Activated CD8-positive, alpha-beta memory T cell treated with anti-CD3 and anti-CD28 coated beads for 4 hours (primary cell): ENCODE measurements at places on chromosomes 1 and 21.

DNA sequence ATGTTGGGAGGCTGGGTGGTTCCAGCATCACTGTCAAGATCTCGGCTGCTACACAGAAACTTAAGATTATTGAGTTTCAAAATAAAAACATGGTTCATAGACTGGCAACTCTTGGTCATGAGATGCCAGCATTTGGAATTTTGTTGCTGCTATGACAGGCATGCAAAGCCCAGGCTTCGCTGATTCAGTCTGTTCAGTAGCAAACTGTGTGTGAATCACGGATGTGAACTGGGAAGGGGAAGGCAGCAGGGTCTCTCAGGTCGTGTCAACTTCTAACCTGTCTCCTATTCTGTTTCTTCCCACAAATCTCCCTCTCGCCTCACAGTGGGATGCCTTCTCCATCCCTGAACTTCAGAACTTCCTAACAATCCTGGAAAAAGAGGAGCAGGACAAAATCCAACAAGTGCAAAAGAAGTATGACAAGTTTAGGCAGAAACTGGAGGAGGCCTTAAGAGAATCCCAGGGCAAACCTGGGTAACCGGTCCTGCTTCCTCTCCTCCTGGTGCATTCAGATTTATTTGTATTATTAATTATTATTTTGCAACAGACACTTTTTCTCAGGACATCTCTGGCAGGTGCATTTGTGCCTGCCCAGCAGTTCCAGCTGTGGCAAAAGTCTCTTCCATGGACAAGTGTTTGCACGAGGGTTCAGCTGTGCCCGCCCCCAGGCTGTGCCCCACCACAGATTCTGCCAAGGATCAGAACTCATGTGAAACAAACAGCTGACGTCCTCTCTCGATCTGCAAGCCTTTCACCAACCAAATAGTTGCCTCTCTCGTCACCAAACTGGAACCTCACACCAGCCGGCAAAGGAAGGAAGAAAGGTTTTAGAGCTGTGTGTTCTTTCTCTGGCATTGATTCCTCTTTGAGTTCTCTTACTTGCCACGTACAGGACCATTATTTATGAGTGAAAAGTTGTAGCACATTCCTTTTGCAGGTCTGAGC is 25.5 kb downstream of the EIF2D start:
- DNase-seq, result no peak

DNA sequence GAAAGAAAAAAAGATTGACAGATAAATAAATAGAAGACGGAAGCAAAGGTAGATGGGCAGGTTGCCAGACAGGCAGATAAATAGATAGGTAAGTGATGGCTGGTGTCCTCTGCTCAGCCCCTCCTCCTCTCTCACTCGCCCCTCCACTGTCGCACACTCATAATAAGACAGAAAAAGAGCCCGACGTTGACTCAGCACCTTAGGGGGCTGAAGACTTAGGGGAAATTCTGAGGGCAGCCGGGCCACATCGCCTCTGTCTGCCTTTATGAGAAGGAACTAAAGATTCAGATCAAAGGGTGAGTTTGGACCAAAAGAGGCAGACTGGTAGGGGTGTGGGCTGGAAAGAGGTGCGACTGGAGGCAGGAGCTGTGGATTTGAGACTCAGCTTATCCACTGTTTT is 158.1 kb upstream of the IGSF21 start:
- no peak for DNase-seq

- DNase-seq, result no peak
Measured at GRCh38 chr1:164671323-164671965, 112.5 kb downstream of the PBX1 start.

DNA sequence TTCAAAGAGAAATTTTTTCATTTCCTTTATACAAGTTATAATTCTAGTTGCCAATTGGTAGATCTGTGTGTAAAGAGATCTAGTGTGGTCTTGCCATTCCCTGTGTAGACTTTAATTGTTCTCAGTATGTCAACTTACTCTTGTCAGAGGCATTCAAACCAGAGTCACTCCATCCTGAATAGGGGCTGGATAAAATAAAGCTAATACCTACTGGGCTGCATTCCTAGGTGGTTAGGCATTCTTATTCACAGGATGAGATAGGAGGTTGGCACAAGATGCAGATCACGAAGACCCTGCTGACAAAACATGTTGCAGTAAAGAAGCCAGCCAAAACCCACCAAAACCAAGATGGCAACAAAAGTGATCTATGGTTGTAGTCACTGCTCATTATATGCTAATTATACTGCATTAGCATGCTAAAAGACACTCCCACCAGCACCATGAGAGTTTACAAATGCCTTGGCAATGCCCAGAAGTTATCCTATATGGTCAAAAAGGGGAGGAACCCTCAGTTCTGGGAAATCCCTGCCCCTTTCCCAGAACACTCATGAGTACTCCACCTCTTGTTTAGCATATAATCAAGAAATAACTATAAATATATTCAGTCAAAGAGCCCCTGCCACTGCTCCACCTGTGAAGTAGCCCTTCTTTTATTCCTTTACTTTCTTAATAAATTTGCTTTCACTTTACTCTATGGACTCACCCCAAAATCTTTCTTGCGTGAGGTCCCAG is 74.0 kb upstream of the ADAMTS5 start:
- DNase-seq, result no peak

DNA sequence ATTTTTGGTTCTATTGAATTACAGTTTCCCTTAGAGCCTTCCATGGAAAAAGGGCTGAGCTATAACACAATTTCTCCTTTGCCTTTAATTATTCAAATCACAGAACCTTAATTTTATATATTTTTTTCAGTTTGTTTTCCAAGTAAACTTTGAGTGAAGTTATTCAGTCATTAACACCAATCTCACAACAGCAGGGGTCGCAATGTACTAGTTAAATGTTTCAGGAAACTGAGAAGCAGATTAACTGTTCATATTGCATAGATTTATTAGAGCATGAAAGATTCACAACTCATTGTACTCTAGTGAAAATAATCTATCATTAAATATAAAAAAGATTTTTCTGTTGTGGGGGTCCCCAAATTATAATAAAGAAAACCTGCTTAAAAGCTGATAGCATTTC is 64.1 kb downstream of the KIFAP3 start:
- no peak for DNase-seq

- no peak for DNase-seq
Measured at GRCh38 chr1:93734999-93735398, 53.4 kb upstream of the BCAR3 start.

- no peak for DNase-seq
Measured at GRCh38 chr1:245858722-245859492, 648.2 kb downstream of the SMYD3 start.

GRCh38 chr1:76950306-76950705 is 83.0 kb downstream of the ST6GALNAC5 start:
- no peak for DNase-seq

DNA sequence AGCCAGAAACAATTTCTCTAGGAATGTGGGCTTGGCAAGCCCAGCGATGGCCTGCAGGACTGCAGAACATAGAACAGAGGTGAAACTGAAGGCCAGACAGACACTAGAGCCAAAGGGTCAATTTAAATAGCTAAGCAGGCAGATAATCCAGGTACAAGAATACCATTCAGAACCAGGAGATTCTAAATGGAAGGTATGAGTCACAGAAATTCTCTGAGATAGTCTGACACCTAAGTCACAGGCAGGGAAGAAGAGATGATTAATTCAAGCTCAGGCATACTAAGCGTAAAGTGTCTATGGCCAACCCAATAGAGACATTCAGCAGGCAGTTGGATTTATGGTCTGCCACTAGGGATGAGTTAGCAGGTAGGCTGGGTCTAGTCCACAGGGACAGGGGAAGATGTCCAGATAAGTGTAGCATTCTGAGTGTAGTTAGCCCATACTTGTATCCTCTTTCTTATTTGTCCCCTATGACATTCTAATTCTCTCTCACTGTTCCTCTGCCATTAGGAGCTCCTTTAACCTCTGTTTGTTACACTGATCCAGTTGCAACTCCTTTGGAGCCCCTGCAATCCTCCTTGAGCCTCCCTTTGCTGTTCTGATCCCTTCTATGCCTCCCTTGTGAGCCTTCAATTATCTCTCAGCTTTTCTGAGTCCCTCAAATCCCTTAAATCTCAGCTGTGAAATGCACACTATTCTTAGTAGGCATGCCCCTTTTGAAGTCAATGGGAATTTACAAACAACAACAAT is 383.8 kb downstream of the LMO4 start:
- no peak for DNase-seq

DNA sequence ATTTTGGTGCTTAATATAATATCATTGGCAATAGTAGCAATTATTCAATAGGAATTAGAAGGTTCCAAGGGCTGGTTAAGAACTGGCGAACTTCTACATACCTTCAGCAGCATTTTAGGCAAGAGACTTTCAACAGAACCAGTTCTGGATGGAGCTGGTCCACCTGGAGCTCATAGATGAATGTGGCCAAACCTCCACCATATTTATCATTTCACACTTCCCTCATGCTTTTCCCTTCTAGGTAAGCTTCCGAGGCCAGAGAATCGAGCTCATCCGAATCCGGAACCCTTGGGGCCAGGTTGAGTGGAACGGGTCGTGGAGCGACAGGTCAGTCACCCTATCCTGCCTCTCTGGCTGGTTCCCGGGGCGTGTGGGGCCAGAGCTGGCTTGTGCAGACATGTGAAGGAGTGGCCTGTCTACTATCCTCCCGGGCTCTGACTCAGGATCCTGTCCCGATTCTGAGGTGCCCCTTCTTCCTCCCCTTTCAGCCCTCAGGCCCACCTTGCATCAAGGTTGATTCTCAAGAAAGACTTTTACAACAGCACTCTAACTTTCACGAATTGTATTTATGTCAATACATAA is 24.7 kb downstream of the CAPN9 start:
- DNase-seq, result no peak

DNA sequence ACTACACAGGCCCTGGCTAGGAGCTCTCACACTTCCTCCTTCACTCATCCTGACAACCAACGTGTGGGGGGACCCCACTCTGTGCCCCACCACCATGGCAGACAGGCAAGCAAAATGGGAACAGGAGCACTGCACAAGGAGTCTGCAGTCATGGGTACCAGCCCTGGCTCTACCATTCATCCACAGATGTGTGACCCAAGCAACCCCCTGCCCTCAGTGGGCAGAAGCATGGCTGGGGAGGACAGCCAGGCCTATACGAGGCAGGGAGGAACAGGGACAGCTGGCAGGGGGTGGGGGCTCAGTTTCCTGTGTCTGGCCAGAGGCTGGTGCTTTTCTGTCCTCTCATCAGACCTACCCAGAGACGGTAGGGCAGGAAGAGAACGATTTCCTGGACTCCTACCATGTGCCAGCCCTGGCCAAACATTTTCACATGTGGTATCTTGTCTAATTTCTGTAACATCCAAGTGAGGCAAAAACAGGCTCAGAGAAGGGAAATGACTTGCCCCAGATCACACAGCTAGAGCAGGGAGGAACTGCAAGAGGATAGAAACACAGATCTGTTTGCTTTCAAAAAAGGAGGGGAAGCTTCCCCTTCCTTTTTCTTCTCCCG is 178.0 kb downstream of the HIVEP3 start:
- DNase-seq, result no peak

- no peak for DNase-seq
Measured at GRCh38 chr1:84360316-84360715, 38.0 kb upstream of the DNASE2B start.

GRCh38 chr1:27726173-27727044 is 648 bp downstream of the FAM76A start:
- DNase-seq, result peak; percentile 2

DNA sequence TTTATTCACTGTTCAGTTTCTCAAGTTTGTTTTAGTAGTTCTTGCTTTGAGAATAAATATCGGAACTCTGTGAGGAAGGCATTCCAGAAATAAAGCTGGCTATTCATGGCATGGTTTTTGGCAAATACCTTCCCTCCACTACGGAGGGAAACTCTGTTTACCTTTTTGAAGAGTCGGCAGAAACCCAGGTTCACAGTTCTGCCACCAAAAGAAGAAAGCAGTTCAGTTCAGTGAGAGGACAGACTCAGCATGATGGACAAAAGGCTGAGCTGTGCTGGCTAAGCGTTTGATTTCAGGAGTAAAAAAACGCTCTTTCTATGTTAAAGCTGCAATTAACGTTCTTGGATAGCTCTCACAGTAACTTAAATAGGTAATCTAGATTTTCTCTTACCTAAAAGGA is 42.4 kb downstream of the CNN3 start:
- DNase-seq, result no peak

DNA sequence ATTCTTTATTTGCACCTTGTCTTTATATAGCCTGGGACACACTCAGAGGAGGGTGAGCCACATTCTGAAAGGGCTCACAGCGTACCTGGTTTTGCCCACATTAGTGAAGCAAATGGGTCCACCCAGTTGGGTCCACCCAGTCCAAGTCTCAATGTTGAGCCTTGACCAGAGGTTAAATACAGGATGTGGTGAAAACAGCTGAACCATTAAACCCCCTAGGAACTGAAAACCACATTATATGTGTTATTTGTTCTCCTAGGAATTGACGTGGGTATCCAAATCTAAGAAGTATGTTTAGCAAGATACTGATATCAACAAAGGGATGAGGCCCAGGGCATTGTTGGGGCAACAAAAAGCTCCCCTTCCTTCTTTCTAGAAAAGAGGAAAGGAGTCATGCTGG is 83.8 kb downstream of the SETD4 start:
- no peak for DNase-seq
